ENCODE measurements at places on chromosomes 5 and 9.

- no peak for DNase-seq
These were observed 218.9 kb downstream of the DIRAS2 start for GRCh38 chr9:90423661-90424193.

- DNase-seq = no peak
These were observed 173.6 kb downstream of the NR2F1-AS1 start for GRCh38 chr5:93407454-93407853.

DNA sequence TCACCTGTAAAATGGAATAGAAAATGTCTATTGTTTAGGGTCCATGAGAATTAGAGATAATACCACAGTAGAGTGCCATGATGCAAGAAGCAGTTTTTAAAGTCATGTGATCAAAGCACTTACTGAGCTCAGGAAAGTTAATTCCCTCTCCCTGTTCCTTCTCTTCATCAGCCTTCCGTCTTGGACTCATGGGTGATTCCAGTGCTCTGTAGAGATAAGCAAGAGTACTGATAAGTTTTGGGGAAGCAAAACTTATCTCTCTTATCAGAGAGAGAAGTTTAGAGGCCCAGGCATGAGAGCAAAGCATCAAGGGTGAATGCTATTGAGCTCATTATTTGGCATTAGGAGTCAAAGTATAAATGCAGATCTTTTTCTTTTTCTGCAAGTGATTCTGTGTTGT, 410.1 kb downstream of the AGTPBP1 start:
- no peak for DNase-seq

DNA sequence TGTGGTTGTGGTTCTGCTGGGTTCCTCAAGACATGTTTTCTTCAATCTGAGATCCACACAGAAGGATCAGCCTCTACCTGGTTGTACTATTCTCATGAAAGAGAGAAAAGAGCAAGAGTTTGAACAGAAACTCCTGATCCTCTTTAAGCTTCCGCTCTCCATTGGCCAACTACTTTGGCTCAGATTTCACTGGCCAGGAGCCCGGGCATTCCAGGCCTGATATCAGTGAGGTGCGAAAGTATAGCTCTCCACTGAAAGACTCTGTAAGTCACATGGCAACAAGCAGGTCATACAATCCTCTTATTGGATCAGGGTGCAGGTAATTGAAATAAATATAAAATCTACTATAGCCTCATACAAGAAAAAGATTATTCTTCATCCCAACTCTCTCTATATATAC, 920.5 kb downstream of the TLE4 start:
- no peak for DNase-seq

DNA sequence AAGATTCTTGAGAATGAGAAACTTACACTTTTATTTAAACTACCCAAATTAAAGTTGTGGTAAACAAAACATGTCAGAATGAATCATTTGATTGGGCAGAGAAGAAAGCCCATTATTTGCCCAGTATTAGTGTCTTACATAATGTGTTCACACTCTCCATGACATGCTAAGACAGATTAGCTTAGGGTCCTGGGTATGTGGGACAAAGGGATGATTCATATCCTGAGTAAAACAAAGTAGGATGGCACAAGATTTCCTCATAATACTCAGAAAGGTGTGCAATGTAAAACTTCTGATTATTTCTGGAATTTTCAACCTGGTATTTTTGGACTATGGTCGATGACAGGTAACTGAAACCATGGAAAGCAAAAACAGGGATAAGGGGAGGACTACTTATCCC, 183.9 kb upstream of the POU5F2 start:
- DNase-seq = no peak

- no peak for DNase-seq
These were observed 530 bp downstream of the UCK1 start for GRCh38 chr9:131530546-131530919.

DNA sequence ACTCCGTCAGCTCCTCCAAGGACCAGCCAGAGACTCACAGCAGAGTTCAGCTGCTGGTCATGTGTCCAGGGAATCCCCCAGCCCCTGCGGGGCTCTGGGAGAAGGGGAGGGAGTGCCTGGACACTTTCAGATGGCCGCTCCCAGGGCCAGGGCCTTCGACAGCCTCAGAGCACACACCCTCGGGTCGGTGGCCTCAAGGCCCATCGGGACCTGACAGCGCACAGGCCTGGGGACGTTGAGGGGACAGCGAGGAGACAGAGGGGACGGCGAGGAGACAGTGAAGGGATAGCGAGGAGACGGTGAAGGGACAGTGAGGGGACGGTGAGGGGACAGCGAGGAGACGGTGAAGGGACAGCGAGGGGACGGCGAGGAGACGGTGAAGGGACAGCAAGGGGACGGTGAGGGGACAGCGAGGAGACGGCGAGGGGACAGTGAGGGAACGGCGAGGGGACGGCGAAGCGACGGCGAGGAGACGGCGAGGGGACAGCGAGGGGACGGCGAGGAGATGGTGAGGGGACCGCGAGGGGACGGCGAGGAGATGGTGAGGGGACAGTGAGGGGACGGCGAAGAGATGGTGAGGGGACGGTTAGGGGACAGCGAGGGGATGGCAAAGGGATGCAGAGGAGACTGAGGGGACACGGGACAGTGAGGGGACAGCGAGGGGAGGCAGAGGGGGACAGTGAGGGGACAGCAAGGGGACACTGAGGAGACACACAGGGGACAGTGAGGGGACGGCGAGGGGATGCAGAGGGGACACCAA, 47.3 kb downstream of the SLC12A7 start:
- no peak for DNase-seq

- peak; percentile 92 for DNase-seq
These were observed 530.1 kb upstream of the DMAC1 start for GRCh38 chr9:8329561-8330283.
